GM04504 (cell line): ENCODE measurements at places on chromosomes 5 and 9.

DNA sequence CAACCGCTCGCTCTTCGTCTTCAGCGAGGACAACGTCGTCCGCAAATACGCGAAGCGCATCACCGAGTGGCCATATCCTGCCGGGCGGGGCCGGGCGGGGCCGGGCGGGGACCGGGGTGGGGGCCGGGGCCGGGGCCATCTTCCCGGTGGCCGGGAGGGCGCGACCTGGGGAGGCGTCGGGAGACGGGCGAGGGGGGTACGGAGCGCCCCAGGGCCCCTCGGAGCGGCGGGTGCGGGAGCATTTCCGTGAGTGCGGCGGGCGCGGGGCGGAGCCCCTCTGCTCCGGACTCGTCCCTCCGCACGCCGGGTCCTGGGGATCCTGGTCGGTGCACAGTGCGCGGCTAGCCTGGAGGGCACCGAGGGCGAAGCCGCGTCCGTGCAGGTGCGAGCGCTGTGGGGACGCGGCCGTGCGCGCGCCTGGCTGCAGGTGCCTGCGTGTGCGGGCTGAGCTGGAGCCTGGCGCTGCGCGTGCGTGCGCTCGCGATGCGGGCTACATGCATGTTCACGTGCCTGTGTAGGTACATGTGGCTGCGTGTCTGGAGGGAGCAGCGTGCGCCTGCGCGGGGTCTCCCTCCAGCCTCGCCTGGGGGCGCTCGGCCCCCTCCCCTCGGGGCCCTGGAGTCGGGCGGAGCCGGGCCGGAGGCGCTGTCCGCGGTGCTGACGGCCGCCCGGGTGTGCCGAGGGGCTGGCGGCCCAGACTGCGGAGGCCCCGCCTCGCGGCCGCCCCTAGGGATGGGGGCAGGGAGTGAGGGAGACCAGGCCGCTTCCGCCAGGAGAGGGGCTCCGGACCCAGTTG is 762 bp downstream of the CACNA1B start:
- DNase-seq, result no peak

- DNase-seq, result no peak
These were observed 19.4 kb downstream of the PDCD1LG2 start for GRCh38 chr9:5529683-5530221.

DNA sequence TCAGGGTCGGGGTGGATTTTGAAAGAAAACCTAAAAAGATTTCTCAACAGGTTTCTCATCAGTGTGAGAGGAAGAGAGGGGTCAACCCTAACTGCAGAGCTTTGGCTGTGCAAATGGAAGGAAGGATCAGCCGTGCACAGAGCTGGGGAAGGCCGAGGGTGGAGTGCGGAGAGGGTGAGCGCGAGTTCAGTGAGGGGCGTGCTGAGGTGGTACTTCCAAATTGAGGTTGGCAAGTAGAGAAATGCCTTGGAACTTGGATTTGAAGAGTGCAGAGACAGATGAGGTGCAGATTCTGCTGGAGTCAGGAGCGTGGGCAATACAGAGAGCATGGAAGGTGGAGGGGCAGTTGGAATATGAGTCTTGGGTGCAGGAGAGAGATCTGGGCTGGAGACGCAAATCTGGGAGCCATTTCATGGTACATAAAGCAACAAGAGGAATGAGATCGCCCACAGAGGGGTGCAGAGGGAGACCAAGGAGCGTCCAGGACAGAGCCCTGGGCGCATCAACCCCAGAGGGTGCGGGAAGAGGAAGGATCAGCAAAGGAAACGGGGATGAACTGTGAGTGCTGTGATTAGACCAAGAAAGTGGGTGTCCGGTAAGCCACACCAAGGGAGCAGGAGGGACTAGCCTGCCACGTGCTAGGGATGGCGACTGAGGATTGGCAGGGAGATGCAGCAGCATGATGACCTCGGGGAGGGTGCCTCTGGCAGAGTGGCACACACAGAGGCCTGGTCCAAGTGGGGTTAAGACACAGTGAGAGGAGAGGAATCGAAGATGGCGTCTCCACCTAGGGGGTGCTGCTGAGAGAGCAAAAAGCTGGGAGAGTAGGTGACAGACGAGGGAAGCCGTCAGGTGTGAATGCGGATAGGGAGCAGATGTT is 105.8 kb downstream of the ADAMTS2 start:
- DNase-seq, result no peak

- DNase-seq, result no peak
These were observed 331.5 kb downstream of the ARHGEF28 start for GRCh38 chr5:73957397-73958001.

DNA sequence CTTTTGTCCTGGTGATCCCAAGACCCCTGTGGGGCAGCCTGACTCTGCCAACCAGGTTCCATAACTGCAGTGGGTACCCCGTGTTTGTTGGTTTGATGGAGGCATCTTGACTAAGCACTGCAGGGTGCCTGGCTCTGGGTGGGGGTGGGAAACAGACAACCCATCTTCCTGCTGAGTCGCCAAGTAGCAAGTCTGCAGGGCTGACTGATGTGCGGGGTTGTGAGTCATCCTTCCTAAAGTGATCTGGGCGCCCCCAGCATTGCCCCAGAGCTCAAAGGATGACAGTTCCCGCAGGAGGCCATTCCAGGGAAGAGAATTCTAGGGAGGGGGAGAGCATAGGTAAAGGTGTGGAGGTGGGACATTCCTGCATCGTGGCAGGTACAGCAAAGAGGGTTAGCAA is 23.5 kb downstream of the DAB2IP start:
- no peak for DNase-seq

DNA sequence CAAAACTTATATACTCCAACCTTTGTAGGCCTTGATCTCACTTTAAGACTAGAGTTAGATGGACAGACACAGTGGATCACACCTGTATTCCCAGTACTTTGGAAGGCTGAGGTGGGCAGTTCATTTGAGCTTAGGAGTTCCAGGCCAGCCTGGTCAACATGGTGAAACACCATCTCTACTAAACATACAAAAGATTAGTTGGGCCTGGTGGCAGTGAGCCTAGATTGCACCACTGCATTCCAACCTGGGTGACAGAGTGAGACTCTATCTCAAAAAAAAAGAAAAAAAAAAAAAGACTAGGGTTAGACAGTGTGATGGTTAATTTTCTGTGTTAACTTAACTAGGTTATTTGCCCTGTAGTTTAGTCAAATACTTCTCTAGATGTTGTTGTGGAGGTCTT is 74.1 kb downstream of the CFAP95 start:
- DNase-seq, result no peak

DNA sequence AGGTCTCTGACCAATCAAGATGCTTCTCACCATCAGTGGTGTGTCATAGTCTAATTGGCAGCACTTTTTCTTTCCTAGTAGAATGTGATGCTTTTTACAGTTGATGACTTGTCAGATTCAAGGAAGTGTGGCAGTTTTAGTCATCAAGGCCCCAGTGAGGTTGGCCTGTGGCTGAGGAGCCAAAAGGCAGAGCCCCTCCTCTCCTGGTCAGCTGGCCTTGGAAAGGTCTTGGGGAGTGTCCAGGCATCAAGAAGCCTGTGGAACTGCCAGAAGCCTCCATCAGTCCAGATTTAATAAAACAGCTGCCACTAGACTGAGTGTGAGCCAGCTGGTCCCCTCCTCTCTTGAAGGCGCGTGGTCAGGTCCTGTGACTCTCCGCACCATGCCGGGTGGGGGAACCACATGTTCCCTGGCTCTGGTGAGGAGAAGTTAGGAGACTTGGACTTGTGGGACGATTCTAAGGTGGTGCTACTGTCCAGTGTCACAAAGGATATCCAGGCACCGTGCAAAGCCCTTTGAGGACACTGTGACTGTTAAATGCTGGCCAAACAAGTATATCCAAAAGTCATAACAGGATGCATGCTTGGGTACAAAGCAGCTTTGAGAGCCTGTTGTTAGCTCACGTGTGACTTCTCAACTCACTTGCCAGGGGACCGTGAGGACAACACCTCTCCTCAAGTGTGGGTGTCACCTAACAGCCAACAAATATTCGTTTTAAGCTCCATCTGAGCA is 6.1 kb upstream of the ANGPTL2 start:
- peak; percentile 66 for DNase-seq

GRCh38 chr5:121668635-121669034 is 183.0 kb upstream of the FTMT start:
- DNase-seq, result no peak

DNA sequence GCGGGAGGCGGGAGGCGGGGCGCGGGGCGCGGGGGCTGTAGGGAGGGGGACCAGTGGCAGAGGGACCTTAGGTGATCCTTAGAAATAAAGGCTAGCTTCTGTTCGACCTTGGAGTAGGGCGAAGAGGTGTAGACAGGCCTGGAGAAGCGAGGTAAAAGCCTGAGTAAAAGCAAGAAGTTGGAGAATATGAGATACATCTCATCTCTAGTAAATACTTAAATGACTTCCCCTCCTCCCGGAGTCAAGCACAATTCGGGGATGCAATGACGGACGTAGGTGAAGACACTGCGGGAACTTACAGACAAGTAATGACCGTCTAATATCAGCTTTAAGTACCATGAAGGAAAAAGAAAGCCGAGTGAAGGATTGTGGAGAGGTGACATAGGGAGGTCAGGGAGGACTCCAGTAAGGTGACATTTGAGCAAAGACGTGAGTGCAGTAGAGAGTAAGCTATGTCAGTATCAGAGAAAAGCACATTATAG is 466 bp downstream of the SMC2 start:
- no peak for DNase-seq

DNA sequence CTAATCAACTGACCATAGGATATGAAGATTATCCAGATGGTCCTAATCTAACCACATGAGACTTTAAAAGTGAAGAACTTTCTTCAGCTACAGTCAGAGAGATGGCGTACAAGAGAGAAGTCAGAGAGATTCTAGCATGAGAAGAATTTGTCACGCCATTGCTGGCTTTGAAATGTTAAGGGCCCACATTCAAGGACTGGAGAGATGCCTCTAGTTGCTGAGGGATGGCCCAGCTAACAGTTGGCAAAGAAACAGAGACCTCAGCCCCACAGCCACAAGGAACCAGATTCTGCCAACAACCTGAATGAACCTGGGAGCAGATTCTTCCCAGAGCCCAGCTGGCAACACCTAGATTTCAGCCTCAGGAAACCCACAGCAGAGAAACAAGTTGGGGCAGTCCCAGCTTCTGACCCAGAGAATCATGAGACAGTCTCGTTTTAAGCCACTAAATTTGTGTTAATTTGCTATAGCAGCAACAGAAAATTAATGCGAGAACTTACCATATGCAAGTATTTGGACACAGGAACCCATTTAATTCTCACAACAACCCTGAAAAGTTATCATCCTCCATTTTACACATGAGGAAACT is 132.0 kb downstream of the MLLT3 start:
- no peak for DNase-seq

DNA sequence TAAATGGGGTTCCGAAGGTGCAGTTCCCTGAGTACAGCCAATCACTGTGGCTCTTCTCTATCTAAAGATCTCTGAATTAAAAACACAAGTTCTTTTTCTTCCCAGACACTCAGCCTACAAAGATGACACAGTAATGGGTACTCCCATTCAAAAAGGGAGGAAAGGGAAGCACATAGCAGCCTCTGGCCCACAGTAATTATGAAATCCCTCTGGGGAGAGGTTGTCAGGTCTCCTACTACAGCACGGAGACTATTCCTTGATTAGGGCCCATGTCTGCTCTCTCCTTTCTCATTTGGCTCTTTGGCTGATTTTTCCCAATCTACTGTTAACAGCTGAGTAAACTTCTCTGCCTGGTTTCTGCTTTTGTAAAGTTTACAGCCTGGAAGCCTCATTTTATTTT is 62.0 kb upstream of the RANBP3L start:
- no peak for DNase-seq

DNA sequence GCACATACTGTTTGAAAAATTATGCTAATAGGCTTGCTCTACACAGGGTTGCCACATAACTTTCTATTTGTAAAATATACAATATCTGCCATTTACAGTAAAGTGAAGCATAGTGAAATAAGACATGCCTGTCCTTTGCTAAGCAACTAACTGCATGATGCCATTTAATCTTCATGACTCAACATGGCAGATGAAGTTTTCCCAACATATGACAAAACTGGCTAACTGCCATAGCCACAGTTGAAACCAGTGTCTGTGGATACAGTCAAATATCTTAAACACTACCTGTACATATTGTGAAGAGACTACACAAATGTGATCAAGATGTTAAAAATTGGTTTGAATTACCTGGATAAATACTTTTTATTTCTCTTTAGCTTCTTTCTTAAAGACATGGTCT is 3.1 kb upstream of the DMAC1 start:
- no peak for DNase-seq

GRCh38 chr5:97844797-97845196 is 661.8 kb upstream of the RIOK2 start:
- no peak for DNase-seq

GRCh38 chr5:158013303-158013702 is 154.4 kb upstream of the CLINT1 start:
- no peak for DNase-seq

- DNase-seq, result peak; percentile 17
These were observed 79.8 kb upstream of the SPATA31D4 start for GRCh38 chr9:81848472-81848871.

DNA sequence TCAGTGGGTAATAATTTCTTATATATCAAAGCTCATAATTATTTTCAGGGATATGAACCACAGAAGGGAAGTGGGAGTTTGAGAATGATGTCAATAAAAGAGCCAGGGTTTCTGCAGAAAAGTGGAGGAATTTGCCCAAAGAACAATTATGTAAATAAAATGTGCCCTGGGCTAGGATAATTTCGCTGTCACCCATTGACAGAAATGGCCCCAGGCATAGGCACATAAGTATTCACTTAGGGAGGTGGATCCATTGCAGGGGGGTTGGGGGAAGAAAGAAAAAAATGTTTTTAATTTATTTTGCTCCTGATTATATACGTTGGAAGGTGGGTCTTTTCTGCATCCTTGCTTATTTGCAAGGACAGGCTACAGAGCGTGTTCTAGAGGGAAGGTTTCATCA is 135.1 kb upstream of the IRX2 start:
- no peak for DNase-seq

- peak; percentile 56 for DNase-seq
These were observed 316.2 kb upstream of the CLINT1 start for GRCh38 chr5:158174918-158175851.

- no peak for DNase-seq
These were observed 378.3 kb downstream of the MTRR start for GRCh38 chr5:8247049-8247899.

DNA sequence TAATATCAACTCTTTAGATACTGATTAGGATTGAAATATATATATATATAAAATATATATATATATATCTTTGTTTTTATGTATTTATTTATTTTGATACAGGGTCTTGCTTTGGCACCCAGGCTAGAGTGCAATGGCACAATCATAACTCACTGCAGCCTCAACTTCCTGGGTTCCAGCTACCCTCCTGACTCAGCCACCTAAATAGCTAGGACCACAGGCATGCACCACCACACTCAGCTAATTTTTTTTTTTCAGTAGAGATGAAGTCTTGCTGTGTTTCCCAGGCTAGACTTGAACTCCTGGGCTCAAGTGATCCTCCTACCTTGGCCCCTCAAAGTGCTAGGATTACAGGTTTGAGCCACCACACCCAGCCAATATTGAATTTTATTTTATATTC is 20.6 kb upstream of the CDH6 start:
- DNase-seq, result no peak

- DNase-seq, result peak; percentile 87
These were observed 315.0 kb upstream of the TLE4 start for GRCh38 chr9:79256691-79257213.
